Natural killer cell (primary cell): ENCODE measurements at places on chromosomes 2 and 18.
A peak's percentile ranks its signal among the peaks of the same experiment; 100 is the strongest.

GRCh38 chr2:48450936-48451602 is 78.9 kb upstream of the STON1 start:
- no peaks in the 10 kb centered on the region for H3K27me3 ChIP-seq
- H3K27ac ChIP-seq: no peak overlapping the region
- H3K4me3 ChIP-seq: no peak overlapping the region
- H3K4me1 ChIP-seq: no peaks in the 10 kb centered on the region
- H3K36me3 ChIP-seq: peaks cover 44% of the 10 kb centered on the region

GRCh38 chr2:31083234-31083993 is 54.8 kb downstream of the GALNT14 start:
- no peaks in the 10 kb centered on the region for H3K27me3 ChIP-seq
- DNase-seq: no peak
- no peaks in the 10 kb centered on the region for H3K4me1 ChIP-seq
- H3K27ac ChIP-seq: no peak overlapping the region
- no peaks in the 10 kb centered on the region for H3K36me3 ChIP-seq

DNA sequence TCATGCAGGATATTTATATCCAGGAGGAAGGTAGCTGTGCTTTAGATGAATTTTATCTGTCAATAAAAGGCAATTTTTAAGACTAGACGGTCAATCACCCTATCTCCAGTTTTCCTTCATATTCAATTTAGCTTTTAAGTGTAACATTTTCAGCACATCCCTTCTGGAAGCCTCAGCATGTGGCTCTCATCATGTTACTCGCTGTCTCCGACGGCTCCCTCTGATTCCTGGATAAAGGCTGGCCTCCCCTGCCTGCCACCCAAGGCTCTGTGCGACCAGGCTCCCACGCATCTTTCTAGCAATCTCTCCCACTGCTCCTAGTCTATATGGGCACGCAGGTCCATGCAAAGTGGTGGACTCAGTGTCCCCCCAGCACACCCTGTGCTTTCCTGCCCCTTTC is 84.5 kb downstream of the MEP1B start:
- no peak overlapping the region for H3K4me3 ChIP-seq
- no peaks in the 10 kb centered on the region for H3K4me1 ChIP-seq
- no peaks in the 10 kb centered on the region for H3K36me3 ChIP-seq
- H3K27ac ChIP-seq: no peak overlapping the region

GRCh38 chr2:226703514-226703913 is 96.1 kb downstream of the IRS1 start:
- no peak for DNase-seq
- no peaks in the 10 kb centered on the region for H3K4me1 ChIP-seq
- no peak overlapping the region for H3K4me3 ChIP-seq
- no peaks in the 10 kb centered on the region for H3K36me3 ChIP-seq
- no peak overlapping the region for H3K27ac ChIP-seq
- no peaks in the 10 kb centered on the region for H3K27me3 ChIP-seq

- no peaks in the 10 kb centered on the region for H3K27me3 ChIP-seq
- H3K4me1 ChIP-seq: peaks cover 3% of the 10 kb centered on the region
- H3K36me3 ChIP-seq: no peaks in the 10 kb centered on the region
- no peak for DNase-seq
Observed at GRCh38 chr2:144252694-144253093, 267.2 kb downstream of the ZEB2 start.

GRCh38 chr2:109318150-109318948 is 189.3 kb downstream of the SH3RF3 start:
- peaks cover 6% of the 10 kb centered on the region for H3K4me1 ChIP-seq
- no peak for DNase-seq
- no peak overlapping the region for H3K4me3 ChIP-seq
- H3K27me3 ChIP-seq: no peaks in the 10 kb centered on the region

- DNase-seq: no peak
- no peak overlapping the region for H3K4me3 ChIP-seq
- no peaks in the 10 kb centered on the region for H3K4me1 ChIP-seq
- H3K27me3 ChIP-seq: no peaks in the 10 kb centered on the region
Observed at GRCh38 chr2:158255257-158255656, 153.6 kb downstream of the UPP2 start.

- no peaks in the 10 kb centered on the region for H3K36me3 ChIP-seq
- peaks cover 52% of the 10 kb centered on the region for H3K4me1 ChIP-seq
- DNase-seq: no peak
- no peak overlapping the region for H3K4me3 ChIP-seq
- H3K27ac ChIP-seq: no peak overlapping the region
- H3K27me3 ChIP-seq: no peaks in the 10 kb centered on the region
Observed at GRCh38 chr18:63152791-63153190, 166.8 kb downstream of the BCL2 start.

DNA sequence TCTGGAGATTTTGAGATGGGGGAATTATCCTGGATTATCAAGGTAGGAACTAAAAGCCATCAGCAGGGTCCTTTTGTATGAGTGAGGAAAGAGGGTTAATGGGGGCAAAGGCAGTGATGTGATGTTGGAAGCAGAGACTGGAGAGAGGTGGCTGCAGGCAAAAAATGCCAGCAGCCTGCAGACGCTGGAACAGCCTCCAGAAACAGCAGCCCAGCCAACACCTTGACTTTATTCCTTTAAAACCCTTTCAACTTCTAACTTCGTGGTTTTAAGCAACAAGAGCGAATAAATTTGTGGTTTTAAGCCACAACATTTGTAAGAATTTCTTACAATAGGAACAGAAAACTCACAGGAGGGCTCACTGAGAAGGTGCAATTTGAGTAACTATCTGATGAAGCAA is 523.1 kb upstream of the HS6ST1 start:
- H3K4me3 ChIP-seq: no peak overlapping the region
- no peaks in the 10 kb centered on the region for H3K4me1 ChIP-seq
- H3K36me3 ChIP-seq: no peaks in the 10 kb centered on the region
- H3K27ac ChIP-seq: no peak overlapping the region

- H3K4me3 ChIP-seq: peak within 1 kb of the TSS; percentile 99
- peak; percentile 71 for DNase-seq
- peaks cover 3% of the 10 kb centered on the region for H3K4me1 ChIP-seq
- no peaks in the 10 kb centered on the region for H3K36me3 ChIP-seq
- H3K27ac ChIP-seq: peak within 1 kb of the TSS; percentile 93
Observed at GRCh38 chr2:233566141-233566956, at the start of gene USP40. Gene USP40, minus strand, starts transcription at chr2:233566782. Its CDS starts 1,228 bp downstream, at chr2:233565554.

- H3K36me3 ChIP-seq: peaks cover 18% of the 10 kb centered on the region
- no peak overlapping the region for H3K4me3 ChIP-seq
- DNase-seq: no peak
- H3K4me1 ChIP-seq: no peaks in the 10 kb centered on the region
- no peaks in the 10 kb centered on the region for H3K27me3 ChIP-seq
- H3K27ac ChIP-seq: no peak overlapping the region
Observed at GRCh38 chr2:73448856-73449255, 63.2 kb downstream of the ALMS1 start.

- H3K27me3 ChIP-seq: peaks cover 4% of the 10 kb centered on the region
- H3K4me3 ChIP-seq: no peak overlapping the region
- no peaks in the 10 kb centered on the region for H3K4me1 ChIP-seq
- H3K36me3 ChIP-seq: no peaks in the 10 kb centered on the region
- H3K27ac ChIP-seq: no peak overlapping the region
Observed at GRCh38 chr2:183057333-183057985, 19.2 kb upstream of the NCKAP1 start.

DNA sequence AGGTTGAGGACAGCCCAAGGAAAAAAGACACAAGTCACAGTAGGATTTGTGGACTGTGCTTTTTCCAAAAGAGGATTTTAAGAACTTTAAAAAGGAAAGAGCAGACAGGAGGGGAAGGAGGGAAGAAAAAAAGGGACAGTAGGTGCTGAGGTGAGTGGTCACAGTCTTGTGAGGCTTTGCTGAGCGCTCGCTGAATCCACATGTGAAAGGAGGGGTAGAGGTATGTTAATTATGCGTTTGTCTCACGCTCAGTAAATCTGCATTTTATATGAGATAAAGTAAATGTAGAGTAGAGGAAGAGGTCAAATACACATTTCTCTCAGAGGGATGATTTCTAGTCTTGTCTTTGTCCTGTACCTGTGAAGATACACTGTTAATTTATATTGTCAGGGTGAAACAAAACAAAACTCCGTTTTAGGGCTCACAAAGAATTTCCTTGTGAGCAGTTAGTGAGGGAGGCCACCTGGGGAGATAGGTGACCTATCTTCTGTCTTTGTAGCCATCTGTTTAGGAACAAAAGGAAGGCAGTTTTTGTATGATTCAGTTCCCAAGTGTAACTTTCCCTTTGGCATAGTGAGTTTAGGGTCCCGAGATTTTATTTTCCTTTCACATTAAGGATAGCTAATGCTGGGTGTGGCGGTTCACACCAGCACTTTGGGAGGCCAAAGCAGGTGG is 25.3 kb downstream of the GNAL start:
- H3K27me3 ChIP-seq: peaks cover 2% of the 10 kb centered on the region
- H3K4me1 ChIP-seq: no peaks in the 10 kb centered on the region
- H3K4me3 ChIP-seq: no peak overlapping the region

DNA sequence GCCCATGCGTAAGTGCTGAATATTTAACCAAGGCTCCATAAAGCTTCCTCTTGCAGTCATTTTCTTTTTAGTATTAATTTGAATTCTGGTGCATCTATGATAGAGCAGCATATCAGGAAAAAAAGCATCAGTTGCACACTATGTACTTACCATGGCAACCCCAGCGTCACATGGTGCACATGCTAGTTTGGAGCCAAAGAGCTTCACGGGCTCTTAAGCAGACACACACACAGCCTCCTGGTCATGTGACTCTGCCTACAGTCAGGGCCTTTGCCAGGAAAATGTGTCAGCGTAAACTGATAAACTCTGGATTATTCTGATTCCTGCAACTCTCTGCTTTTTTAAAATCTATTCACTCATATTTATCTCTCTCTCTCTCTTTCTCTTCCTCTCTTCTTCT is 30.2 kb downstream of the NYAP2 start:
- DNase-seq: no peak
- H3K27me3 ChIP-seq: peaks cover 3% of the 10 kb centered on the region
- no peak overlapping the region for H3K4me3 ChIP-seq
- H3K4me1 ChIP-seq: no peaks in the 10 kb centered on the region
- no peaks in the 10 kb centered on the region for H3K36me3 ChIP-seq

GRCh38 chr2:2926009-2926857 is 451.4 kb downstream of the EIPR1 start:
- H3K36me3 ChIP-seq: no peaks in the 10 kb centered on the region
- no peak overlapping the region for H3K27ac ChIP-seq
- no peaks in the 10 kb centered on the region for H3K4me1 ChIP-seq
- H3K27me3 ChIP-seq: no peaks in the 10 kb centered on the region
- no peak overlapping the region for H3K4me3 ChIP-seq
- DNase-seq: no peak

DNA sequence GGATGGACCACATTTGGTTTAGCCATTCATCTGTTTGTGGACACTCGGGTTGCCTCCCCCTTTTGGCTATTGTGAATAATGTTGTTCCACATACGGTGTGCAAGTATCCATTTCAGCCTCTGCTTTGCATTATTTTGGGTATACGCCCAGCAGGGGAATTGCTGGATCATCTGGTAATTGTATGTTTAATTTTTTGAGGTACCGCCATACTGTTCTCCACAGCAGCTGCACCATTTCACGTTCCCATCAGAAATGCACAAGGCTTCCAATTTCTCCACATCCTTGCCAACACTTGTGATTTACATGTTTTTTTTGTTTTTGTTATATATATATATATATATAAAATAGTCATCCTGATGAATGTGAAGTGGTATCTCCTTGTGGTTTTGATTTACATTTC is 54.6 kb upstream of the TWIST2 start:
- H3K27me3 ChIP-seq: no peaks in the 10 kb centered on the region
- H3K4me3 ChIP-seq: no peak overlapping the region
- no peak overlapping the region for H3K27ac ChIP-seq
- H3K4me1 ChIP-seq: no peaks in the 10 kb centered on the region

- H3K4me1 ChIP-seq: peaks cover 4% of the 10 kb centered on the region
- DNase-seq: no peak
- H3K4me3 ChIP-seq: no peak overlapping the region
- no peaks in the 10 kb centered on the region for H3K36me3 ChIP-seq
- H3K27me3 ChIP-seq: no peaks in the 10 kb centered on the region
- peak overlapping the region; percentile 6 for H3K27ac ChIP-seq
Observed at GRCh38 chr2:101751875-101752619, 54.5 kb downstream of the MAP4K4 start.

- H3K4me1 ChIP-seq: no peaks in the 10 kb centered on the region
- no peak for DNase-seq
- H3K27me3 ChIP-seq: no peaks in the 10 kb centered on the region
Observed at GRCh38 chr2:208542465-208543041, 136.0 kb downstream of the PTH2R start.

- no peak overlapping the region for H3K4me3 ChIP-seq
- DNase-seq: no peak
- no peaks in the 10 kb centered on the region for H3K27me3 ChIP-seq
- no peaks in the 10 kb centered on the region for H3K36me3 ChIP-seq
- no peak overlapping the region for H3K27ac ChIP-seq
- peaks cover 14% of the 10 kb centered on the region for H3K4me1 ChIP-seq
Observed at GRCh38 chr2:979069-979928, 28.6 kb downstream of the SNTG2 start.

- H3K4me3 ChIP-seq: no peak overlapping the region
- H3K4me1 ChIP-seq: no peaks in the 10 kb centered on the region
- no peaks in the 10 kb centered on the region for H3K27me3 ChIP-seq
- no peaks in the 10 kb centered on the region for H3K36me3 ChIP-seq
- no peak for DNase-seq
Observed at GRCh38 chr2:40240070-40240469, 211.8 kb downstream of the SLC8A1 start.

DNA sequence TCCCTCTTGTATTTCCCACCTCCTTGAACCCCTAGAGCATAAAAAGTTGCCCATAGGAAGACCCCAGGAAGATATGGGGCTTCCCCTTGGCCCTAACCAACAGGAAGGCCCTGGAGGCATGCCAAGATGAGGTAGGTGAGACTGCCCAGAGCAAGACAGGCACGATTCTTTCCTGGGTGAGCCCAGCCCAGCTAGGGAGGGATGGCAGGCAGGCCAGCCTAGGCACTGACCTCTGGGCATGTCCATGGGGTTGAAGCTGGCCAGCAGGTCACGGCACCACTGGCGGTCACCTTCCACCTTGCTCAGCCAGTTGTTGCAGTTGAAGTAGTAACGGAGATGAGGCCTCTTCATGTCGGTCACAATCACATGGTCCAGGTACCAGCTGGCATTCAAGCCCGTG is 17.6 kb downstream of the LOXHD1 start:
- no peak overlapping the region for H3K27ac ChIP-seq
- no peak for DNase-seq
- H3K4me3 ChIP-seq: no peak overlapping the region
- H3K27me3 ChIP-seq: no peaks in the 10 kb centered on the region

- no peak overlapping the region for H3K4me3 ChIP-seq
- no peaks in the 10 kb centered on the region for H3K36me3 ChIP-seq
- H3K27me3 ChIP-seq: no peaks in the 10 kb centered on the region
- DNase-seq: no peak
- H3K27ac ChIP-seq: no peak overlapping the region
Observed at GRCh38 chr18:3715231-3716080, 265.5 kb downstream of the TGIF1 start.

DNA sequence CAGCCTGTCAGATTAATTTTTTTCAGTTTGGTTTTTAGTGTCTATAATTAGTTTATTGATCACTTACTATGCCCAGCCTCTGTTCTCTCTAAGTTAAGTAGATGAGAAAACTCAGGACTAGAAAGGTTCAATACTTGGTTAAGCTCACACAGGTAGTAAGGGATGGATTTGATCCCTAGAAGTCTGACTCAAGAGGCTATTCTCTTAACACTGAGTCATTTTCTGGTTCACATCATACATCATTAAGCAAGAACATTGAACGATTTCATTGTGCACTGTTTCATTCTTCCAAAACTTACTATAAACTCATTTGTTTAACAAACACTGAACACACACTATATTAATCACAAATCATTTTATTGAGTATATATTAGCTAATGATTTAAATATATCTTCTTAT is 54.1 kb upstream of the SLC38A11 start:
- no peaks in the 10 kb centered on the region for H3K4me1 ChIP-seq
- no peaks in the 10 kb centered on the region for H3K36me3 ChIP-seq
- H3K27ac ChIP-seq: no peak overlapping the region
- H3K27me3 ChIP-seq: no peaks in the 10 kb centered on the region
- H3K4me3 ChIP-seq: no peak overlapping the region
